RWPE1 (cell line): ENCODE measurements at places on chromosomes 1 and 21.
A peak's percentile ranks its signal among the peaks of the same experiment; 100 is the strongest.

DNA sequence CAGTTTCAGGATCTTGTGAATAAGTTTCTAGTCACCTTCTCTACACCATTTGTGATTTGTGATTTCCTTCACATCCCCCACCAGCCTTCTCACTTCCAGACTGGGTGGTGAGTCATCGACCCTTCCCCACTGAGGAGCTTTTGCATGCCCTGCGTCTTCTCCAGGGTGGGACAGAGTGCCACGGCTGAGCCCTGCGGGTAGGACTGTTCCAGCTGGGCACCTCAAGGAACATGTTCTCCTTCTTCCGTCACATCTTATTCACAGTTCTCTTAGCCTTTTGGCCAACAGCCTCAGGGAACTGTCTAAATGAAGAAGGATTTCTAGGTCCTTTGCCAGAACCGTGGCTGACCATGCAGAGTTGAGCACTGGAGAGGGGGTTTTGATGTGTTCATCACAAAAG, 116.5 kb downstream of the TMEM53 start:
- peak; percentile 61 for DNase-seq

GRCh38 chr1:47617381-47618221, 179.8 kb downstream of the FOXD2 start:
- DNase-seq = no peak

DNA sequence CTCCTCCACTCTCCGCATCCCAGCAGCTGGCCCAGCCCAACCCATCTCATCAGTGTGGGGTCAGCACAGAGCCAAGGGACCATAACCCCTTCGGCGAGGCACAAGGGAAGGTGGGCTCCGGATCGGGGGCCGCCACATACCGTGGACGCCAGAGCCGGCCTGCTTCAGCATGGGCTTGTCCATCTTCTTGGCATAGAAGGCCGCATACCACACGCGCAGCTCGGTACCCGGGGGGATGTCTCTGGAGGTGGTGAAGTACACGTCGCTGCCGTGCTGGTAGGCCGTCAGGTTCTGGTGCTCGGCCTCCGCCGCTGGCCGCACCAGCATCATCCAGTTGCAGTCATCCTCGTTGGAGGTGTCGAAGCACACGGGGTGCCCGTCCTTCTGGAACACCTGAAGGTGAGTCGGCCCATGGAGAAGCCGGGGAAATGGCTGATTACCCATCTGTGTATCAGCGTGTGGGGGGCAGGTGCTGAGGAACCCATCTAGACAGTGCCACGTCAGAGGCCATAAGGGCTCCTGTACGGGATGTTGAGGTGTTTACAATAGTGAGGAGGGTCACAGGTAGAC, 24.6 kb downstream of the PRDM15 start:
- DNase-seq = no peak

- no peak for DNase-seq
Observed at GRCh38 chr1:157856538-157856937, 14.9 kb upstream of the CD5L start.

- no peak for DNase-seq
Observed at GRCh38 chr1:61447106-61447967, 277.6 kb downstream of the TM2D1 start.

DNA sequence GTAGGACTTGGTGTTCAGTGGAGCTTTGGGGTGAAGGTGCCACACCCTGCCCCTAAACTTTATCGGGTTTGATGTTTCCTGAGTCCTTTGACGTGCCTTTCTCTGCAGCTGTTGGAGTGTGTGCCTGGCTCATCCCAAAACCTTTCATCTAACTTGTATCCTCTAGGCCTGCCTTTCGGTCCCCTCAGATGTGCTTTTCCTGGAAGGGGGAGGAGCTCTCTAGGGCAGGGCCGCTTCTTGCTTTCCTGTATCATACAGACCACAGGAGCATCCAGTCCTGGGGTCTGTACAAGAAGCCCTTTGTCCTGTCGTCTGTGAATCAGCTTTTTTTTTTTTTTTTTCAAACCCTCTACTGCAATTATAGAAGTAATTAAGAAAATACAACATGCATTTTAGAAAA, 35.7 kb downstream of the PTGFRN start:
- no peak for DNase-seq

GRCh38 chr1:230142608-230143210, 75.7 kb downstream of the GALNT2 start:
- no peak for DNase-seq

DNA sequence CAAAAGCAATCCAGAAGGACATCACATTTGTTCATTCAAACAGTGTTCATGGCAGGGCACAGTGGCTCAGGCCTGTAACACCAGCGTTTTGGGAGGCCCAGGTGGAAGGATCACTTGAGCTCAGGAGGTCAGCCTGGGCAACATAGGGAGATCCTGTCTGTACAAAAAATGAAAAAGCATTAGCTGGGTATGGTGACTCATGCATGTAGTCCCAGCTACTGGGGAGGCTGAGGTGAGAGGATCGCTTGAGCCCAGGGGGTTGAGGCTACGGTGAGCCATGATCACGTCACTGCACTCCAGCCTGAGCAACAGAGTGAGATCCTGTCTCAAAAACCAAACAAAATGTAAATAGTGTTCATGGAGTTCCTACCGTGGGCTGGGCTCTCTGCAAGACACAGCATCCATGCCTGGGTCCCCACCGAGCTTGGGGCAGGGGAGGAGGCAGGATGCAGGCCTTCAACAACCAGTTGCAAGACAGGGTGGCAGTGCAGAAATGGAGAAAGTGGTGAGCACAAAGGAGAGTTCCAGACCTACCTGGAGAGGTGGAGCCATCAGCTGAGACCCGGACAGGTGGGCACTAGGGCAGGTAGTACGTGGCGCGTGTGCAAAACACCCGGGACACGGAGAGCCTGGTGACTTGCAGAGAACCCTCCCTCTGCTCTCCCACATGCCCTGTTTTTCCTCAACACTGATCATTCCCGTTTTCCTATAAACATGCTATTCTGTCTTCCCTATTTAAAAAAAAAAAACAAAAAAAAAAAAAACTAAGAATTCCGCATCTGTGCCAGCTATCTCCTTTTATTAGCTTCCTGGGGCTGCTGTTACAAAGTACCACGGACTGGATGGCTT, 138.9 kb downstream of the TOMM20 start:
- DNase-seq = no peak

- DNase-seq = peak; percentile 86
Observed at GRCh38 chr1:171817511-171818265, 23.6 kb upstream of the DNM3 start.

- DNase-seq = no peak
Observed at GRCh38 chr21:29403922-29404538, 105.3 kb downstream of the BACH1 start.

- DNase-seq = no peak
Observed at GRCh38 chr21:39186676-39187075, 3.4 kb upstream of the PSMG1 start.

DNA sequence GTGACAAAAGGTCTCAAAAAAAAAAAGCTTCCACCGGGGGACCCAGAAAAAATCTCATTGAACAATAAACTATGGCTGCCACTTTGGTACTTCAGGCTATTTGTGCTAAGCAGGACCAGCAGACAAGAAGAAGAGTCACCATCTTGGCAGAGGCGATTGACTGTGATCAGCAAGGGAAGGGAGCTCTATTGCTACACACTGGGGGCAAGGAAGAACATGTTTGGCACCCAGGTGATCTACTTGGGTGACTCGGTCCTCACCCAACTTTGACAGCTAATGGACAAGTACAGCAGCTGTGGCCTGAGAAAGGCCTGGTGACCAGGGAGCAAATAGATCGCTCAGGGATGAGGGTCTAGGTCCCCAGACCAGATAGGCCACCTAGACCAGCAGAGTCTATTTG, 53.4 kb upstream of the SRP9 start:
- DNase-seq = no peak

- DNase-seq = no peak
Observed at GRCh38 chr1:36322041-36322785, 1.2 kb downstream of the EVA1B start.

- no peak for DNase-seq
Observed at GRCh38 chr1:216702170-216702569, 21.1 kb downstream of the ESRRG start.

DNA sequence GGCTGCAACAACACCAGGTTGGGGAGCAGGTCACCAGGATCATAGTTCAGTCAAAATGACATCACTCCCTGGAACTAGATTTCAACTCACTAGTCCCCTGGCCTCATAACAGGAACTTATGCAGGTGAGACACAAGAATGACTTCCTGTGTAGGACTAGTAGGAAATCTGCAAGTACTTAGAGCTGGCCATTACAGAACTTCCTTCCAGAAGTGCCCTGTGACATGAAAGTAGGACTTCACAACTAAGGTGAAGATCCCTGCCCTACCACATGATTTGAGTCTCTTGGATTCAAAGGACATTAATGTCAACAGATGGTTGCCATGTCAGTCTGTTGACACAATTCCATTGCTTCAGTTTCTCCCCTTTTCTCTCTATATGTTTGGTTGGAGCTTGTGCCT, 223.1 kb downstream of the RPS6KC1 start:
- no peak for DNase-seq

- DNase-seq = no peak
Observed at GRCh38 chr1:180841415-180841814, 71.3 kb upstream of the KIAA1614 start.

- DNase-seq = no peak
Observed at GRCh38 chr1:217078078-217078690, 355.0 kb upstream of the ESRRG start.

GRCh38 chr1:107532318-107532717, 391.5 kb downstream of the NTNG1 start:
- peak; percentile 54 for DNase-seq
